ENCODE measurements at places on chromosomes 5 and 9. TPM values are rescaled to one million over a fixed set of nuclear protein-coding genes. Genes with fewer than 3 reads are reported as not detected.

MEGF10 gene
- polyA plus RNA-seq, result 0.15 TPM

HRH2 gene
- polyA plus RNA-seq, result 12.2 TPM

CPLANE1 gene
- polyA plus RNA-seq, result 5.0 TPM

MPDZ gene
- 28.0 TPM for polyA plus RNA-seq

DCAF12 gene
- 9.8 TPM for polyA plus RNA-seq

IL11RA gene
- polyA plus RNA-seq, result 26.9 TPM

PCDHA2 gene
- polyA plus RNA-seq, result not detected

SLC4A9 gene
- polyA plus RNA-seq, result 0.01 TPM

FOXD4L4 gene
- polyA plus RNA-seq, result not detected

PCDHGA9 gene
- 7.1 TPM for polyA plus RNA-seq

N4BP3 gene
- 2.9 TPM for polyA plus RNA-seq

HAVCR2 gene
- 1.4 TPM for polyA plus RNA-seq

PCDHB13 gene
- 1.0 TPM for polyA plus RNA-seq

FCN2 gene
- polyA plus RNA-seq, result 0.19 TPM

All from heart right ventricle (tissue), 16 donors.